ENCODE measurements at places on chromosomes 3 and 15. TPM values are rescaled to one million over a fixed set of nuclear protein-coding genes. Genes with fewer than 3 reads are reported as not detected.

- no peak for DNase-seq
These were observed 12.7 kb upstream of the CPA3 start for GRCh38 chr3:148852271-148852992.

The STAB1 gene
- total RNA-seq = not detected

The LRRC49 gene
- 13.6 TPM for total RNA-seq

The GNAT1 gene
- total RNA-seq = not detected

The ANKUB1 gene
- total RNA-seq = not detected

The OCA2 gene
- not detected for total RNA-seq

Data from PC-3 (cell line).